Stimulated activated CD4-positive, alpha-beta T cell treated with anti-CD3 and anti-CD28 coated beads, Interleukin-2, amount 100 ng/mL, for 24 hours (primary cell): ENCODE measurements at places on chromosomes 3 and 15.

GRCh38 chr3:71944482-71945065, 159.6 kb upstream of the PROK2 start:
- DNase-seq: no peak

GRCh38 chr3:170560296-170560695, 25.6 kb downstream of the SLC7A14 start:
- no peak for DNase-seq

DNA sequence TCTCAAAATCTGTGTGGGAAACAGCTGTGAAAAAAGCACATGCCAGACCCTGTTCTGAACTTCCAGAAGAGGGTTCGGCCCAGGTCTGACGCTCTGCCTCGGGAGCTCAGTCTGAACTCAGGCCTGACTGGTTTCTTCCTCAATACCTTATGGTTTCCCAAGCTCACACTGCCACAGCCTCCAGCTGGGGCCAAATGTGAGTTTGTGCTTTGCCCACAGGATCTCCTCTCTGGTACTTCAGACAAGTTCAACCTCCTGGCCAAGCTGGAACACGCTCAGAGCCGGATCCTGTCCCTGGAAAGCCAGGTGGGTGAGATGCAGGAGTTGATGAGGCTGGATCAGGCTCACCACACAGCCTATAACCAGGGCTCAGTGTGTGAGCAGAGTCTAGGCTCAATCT, 33.8 kb downstream of the CYP11A1 start:
- DNase-seq: no peak

- no peak for DNase-seq
These were observed 266.1 kb downstream of the ADAMTSL3 start for GRCh38 chr15:83919978-83920510.

GRCh38 chr3:156745766-156746165, 71.4 kb downstream of the TIPARP start:
- no peak for DNase-seq

GRCh38 chr3:177615015-177615414, 417.7 kb upstream of the TBL1XR1 start:
- no peak for DNase-seq

DNA sequence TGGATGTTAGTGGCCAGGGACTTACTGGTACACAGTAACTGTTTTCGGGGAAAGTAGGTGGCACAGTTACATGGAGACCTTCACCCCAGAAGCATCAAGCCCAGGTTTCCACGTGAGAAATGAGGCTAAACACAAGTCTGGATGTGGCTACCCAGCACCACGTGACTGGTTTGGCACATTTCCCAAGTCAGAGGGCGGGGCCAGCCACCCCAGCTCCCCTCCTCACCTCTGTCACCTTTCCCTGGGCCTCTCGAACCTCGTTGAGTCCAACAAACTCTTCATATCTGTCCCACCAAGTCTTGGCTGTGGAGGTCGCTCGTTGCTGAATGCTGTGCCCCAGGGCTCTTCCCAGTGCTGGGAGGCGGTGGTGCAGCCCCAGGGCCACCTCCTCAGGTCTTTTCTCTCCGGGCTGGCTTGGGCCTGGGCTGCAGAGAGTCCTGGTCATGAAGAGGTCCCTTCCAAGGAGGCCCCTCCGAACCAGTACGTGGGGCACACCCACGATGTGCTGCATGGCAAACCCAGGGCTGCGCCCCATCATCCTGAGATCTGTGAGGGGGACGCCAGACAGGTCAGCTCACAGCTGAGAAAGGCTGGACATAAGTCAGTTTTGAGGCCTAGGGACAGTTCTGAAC, 4.8 kb upstream of the PLXNB1 start:
- DNase-seq: no peak

DNA sequence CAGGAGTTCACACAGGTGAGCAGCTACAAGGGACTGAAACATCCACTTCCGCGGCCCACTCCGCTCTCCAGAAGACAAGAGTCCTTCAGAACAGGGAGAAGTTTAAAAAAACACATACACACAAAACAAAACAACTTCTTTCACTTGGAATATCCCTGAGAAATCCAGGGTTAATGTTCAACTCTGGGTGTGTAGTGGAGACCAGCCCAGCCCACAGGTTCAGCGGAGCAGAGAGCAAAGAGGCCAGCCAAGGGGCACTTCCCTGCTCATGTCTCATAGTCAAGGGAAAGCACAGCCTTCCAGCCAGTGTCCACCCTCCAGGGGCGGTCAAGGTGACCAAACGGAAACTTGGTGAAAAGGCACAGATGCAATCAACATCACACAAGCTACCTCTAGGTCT, 41.6 kb downstream of the WNT5A start:
- no peak for DNase-seq

DNA sequence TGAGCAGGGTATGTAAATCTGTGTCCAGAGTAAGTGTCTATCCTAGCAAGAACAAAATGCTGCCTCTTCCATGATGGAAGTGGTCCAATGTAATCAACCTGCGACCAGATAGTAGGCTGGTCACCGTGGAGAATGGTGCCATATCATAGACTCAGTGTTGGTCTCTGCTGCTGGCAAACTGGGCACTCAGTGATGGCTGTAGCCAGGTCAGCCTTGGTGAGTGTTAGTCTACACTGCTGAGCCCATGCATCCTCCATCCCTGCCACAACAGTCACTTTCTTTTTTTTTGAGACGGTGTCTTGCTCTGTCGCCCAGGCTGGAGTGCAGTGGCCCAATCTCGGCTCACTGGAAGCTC, 69.3 kb downstream of the CHRD start:
- DNase-seq: no peak
